Left cardiac atrium (tissue), 4 donors: ENCODE measurements at places on chromosomes 6 and 20. TPM values are rescaled to one million over a fixed set of nuclear protein-coding genes. Genes with fewer than 3 reads are reported as not detected.

Gene FAXC
- total RNA-seq, result 0.42 TPM

Gene GLYATL3
- not detected for total RNA-seq

- no peak for DNase-seq
Measured at GRCh38 chr6:36825994-36826393, 13.2 kb downstream of the CPNE5 start.

- DNase-seq, result no peak
Measured at GRCh38 chr20:57573242-57573641, 12.3 kb downstream of the PCK1 start.

GRCh38 chr6:34332251-34333198 lies 59.9 kb downstream of the NUDT3 start:
- no peak for DNase-seq

GRCh38 chr20:47257256-47257655 lies 99.2 kb downstream of the ZMYND8 start:
- DNase-seq, result no peak

DNA sequence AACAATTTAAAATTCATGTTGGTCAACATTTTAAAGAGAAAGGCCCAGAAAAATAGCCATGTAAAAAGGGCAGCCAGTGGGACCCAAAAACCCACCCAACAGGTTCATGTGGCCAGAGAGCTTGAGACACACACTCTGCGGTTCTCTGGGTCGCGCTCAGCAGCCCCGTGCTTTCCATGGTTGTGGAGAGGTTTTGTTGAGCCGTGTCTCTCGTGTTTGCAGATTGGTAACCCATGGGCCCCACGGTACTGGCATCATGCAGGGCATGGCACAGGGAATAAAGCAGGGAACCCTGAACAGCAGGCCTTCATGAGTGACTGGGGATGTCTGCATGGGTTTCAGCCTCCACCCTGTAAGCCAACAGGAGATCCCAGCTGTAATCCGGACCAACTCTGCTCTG lies 127.7 kb upstream of the CST7 start:
- DNase-seq, result no peak
